Uterus (tissue), 4 donors: ENCODE measurements at places on chromosomes 4 and X. TPM values are rescaled to one million over a fixed set of nuclear protein-coding genes. Genes with fewer than 3 reads are reported as not detected.

The ENPP6 gene
- total RNA-seq, result not detected

DNA sequence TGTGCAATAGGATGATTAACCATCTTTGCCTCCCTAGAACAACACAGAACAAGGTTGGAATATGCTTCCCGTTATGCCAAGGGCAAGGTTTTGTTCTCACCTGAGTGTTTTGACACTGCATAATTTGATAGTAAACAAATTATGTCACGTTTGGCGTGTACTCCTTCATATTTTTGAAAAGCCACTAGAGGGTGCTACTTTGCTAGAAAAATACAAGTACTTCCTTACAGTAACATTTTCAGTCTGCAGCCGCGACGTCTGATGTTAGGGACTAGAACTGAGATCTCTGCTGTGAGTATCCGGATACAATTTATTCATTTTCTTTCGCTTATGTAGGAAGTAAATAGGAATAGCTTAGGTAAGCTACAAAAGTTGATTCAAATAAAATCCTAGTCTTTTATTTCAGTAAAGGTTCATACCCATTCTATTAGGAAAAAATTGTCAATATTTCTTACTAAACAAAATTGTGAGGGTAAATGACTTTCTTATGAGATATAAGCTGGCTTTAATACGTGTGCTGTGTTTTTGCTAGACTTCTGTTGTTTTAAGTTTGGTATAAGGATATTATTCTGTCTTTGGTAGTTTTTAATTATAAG, 181.1 kb upstream of the WDFY3 start:
- no peak overlapping the region for H3K4me3 ChIP-seq
- no peak overlapping the region for H3K27ac ChIP-seq
- DNase-seq, result no peak
- H3K36me3 ChIP-seq, result no peaks in the 10 kb centered on the region

GRCh38 chr4:157219711-157220370, 687 bp upstream of the GRIA2 start:
- H3K4me3 ChIP-seq, result peak overlapping the region; percentile 36
- peaks cover 17% of the 10 kb centered on the region for H3K27me3 ChIP-seq
- H3K27ac ChIP-seq, result no peak overlapping the region
- no peak for DNase-seq
- no peaks in the 10 kb centered on the region for H3K36me3 ChIP-seq
- no peaks in the 10 kb centered on the region for H3K4me1 ChIP-seq

- H3K4me3 ChIP-seq, result no peak overlapping the region
- no peaks in the 10 kb centered on the region for H3K36me3 ChIP-seq
- H3K4me1 ChIP-seq, result no peaks in the 10 kb centered on the region
- no peak for DNase-seq
- H3K27ac ChIP-seq, result no peak overlapping the region
Measured at GRCh38 chr4:175873707-175874106, 61.6 kb upstream of the GPM6A start.

DNA sequence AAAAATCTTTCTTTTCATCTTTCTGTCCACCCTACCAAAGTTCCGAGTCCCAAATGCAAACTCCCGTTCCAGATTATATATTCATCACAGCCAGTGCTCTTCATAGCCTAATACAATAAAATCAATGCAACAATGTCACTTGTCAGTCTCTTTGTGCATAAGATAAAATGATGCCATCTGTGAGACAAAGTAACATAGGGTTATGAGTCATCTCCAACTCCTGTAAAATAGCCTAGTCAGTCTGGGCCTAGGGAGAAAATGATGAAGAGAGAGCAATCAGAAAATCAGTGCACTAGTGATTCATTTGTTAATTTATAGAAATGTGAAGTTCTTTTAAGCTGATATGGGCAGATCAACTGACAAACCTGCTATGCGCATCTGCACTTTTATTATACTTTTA, 689.1 kb upstream of the DIAPH2 start:
- no peak overlapping the region for H3K4me3 ChIP-seq
- H3K4me1 ChIP-seq, result no peaks in the 10 kb centered on the region
- H3K27ac ChIP-seq, result no peak overlapping the region
- H3K27me3 ChIP-seq, result no peaks in the 10 kb centered on the region
- DNase-seq, result no peak
- no peaks in the 10 kb centered on the region for H3K36me3 ChIP-seq
